NCI-H2107 (cell line): ENCODE measurements at places on chromosomes 16 and 17.
A peak's percentile ranks its signal among the peaks of the same experiment; 100 is the strongest.

GRCh38 chr16:51431517-51432241 lies 280.6 kb upstream of the SALL1 start:
- DNase-seq = peak; percentile 36

- no peak for DNase-seq
Observed at GRCh38 chr16:8740775-8741355, 56.6 kb downstream of the TMEM186 start.

GRCh38 chr17:2238432-2239169 lies 65.0 kb downstream of the SMG6 start:
- DNase-seq = no peak

DNA sequence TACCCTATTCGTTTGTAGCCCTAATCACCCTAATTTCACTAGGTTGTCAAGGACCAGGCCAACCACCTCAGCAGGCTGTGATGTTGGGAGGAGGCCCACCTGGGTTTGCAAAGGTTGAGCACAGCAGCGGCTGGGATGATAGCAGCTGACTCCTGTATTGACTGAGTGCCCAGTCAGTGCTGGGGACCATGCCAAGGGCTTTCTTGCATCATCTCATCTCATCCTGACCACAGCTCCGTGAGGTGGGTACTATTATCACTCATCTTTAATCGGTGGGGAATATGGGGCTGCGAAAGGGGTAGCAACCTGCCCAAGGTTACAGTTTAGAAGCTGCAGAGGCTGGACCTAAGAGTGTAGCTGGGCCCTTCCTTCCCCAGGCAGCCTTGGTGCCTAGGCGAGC lies 11.7 kb downstream of the ATPAF2 start:
- DNase-seq = no peak

DNA sequence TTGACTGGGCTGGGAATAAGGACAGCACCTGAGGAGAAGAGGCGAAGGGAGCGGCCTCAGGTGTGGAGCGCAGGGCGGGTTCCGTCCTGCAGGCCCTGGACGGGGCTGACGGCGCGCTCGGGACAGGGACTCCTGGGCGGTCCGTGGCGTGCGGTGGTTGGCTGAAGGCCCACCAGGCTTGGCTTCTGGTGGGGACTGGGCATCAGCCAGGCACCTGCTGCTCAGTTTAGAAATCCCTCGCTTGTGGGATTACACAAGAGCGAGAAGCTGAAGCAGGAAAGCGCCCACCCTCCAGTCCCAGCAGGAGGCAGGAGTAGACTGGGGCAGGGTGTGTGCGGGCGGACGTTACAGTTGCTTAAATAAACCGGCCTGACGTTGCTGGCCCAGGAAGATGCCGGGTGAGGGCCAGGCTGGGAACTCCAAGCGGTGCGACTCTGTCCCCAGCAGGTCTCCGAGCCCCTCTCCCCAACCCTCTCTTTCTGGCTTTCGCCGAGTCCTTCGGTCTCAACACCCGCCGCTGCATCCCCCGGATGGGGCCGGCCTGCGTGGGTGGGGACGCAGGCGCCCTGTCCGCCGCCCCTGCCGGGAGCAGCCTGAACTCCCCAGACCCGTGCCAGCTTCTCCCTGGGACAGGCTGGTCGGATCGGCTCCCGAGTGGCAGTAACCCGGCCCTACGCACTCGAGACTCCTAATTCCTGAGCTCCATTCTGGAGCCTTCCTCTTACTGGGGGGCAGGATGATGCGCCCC lies 639 bp downstream of the MIF4GD start:
- DNase-seq = no peak

- DNase-seq = no peak
Observed at GRCh38 chr16:66304961-66305360, 61.5 kb upstream of the CDH5 start.

- no peak for DNase-seq
Observed at GRCh38 chr17:77407321-77408277, 266.8 kb downstream of the SEC14L1 start.

GRCh38 chr17:72119077-72119872 lies 1.5 kb upstream of the SOX9 start:
- no peak for DNase-seq

DNA sequence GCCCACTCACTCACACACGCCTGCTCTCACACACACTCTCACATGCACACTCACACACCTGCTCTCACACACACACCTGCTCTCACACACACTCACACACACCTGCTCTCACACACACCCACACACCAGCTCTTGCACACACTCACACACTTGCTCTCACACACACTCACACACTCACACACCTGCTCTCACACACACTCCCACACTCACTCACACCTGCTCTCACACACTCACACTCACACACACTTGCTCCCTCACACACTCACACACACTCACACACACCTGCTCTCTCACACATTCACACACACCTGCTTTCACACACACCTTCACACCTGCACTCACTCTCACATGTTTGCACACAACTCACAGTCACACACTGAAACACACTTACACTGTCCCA lies 4.0 kb downstream of the CD300H start:
- no peak for DNase-seq

DNA sequence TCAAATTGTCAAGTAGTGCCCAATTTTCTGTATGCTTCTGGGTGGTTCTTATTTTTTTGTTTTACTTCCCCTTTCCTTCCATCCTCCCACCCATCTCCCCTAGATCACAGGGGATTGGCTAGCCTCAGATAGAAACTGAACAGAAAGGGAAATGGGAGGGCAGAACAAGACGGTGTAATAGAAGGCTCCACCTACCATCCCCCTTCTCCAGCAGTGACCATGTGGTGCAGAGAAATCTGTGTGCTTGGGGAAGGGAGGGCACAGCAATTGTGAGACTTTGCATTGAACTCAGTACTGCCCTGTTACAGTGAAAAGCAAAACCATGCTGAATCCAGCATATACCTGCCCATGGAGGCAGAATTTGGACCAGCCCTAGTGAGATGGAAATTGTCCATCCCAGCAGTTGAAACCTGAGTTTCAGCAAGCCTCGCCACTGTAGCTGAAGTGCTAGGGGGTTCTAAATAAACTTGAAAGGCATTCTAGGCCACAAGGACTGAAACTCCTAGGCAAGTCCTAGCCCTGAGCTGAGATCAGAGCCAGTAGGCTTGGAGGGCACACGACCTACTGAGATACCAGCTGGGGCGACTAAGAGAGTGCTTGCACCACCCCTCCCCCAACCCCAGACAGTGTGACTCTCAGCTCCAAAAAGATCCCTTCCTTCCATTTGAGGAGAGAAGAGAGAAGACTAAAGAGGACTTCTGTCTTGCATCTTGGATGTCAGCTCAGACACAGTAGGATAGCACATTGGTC lies 5.2 kb downstream of the SLFN11 start:
- DNase-seq = no peak

- no peak for DNase-seq
Observed at GRCh38 chr17:32157225-32157624, 14.9 kb downstream of the RHOT1 start.

- DNase-seq = no peak
Observed at GRCh38 chr16:4626396-4626795, 1.8 kb downstream of the MGRN1 start.

GRCh38 chr17:42311240-42312034 lies 23.1 kb downstream of the STAT5A start:
- DNase-seq = peak; percentile 62

DNA sequence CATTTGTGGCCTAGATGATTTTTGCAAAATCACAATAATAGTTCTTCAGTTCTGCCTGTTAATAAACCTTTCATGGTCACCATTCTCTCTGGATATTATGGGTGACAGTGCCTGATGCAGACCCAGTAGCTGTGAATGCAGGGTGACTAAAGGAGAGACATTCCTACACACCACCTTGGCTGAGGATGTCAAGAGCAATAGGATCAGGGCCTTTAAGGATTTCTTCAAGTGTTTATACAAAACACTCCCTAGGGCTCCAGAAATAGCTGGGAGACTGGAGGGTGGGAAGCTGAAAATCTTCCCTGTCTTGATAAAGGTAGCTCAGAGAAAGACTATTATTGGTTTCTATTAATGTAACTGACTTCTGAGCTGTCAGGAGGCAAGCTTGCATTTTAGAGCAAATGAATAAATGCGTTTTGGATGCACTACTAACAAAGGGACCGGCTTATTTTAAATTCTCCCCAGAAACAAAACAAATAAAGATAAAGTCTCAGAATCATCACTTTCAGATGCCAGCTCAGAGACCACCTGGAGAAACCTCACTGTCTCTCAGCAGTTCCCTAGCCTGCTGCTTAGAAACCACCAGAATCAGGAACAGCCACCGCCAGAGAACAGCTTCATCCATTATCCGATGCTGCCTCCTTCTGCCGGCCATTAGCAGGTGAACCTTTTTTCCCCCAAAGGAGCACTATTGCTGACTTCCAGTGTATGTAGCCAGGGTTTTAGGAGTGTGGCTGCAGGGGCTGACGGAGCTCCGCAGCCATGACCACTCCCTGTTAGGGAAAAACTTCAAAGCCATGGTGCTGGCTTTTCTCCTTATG lies 171.4 kb upstream of the DYNLRB2 start:
- no peak for DNase-seq

GRCh38 chr16:82623241-82623640 lies 3.5 kb upstream of the CDH13 start:
- DNase-seq = no peak

GRCh38 chr16:56633535-56633934 lies 1.1 kb downstream of the MT1M start:
- DNase-seq = no peak

GRCh38 chr16:89050868-89051311 lies 42.8 kb upstream of the ACSF3 start:
- DNase-seq = no peak

DNA sequence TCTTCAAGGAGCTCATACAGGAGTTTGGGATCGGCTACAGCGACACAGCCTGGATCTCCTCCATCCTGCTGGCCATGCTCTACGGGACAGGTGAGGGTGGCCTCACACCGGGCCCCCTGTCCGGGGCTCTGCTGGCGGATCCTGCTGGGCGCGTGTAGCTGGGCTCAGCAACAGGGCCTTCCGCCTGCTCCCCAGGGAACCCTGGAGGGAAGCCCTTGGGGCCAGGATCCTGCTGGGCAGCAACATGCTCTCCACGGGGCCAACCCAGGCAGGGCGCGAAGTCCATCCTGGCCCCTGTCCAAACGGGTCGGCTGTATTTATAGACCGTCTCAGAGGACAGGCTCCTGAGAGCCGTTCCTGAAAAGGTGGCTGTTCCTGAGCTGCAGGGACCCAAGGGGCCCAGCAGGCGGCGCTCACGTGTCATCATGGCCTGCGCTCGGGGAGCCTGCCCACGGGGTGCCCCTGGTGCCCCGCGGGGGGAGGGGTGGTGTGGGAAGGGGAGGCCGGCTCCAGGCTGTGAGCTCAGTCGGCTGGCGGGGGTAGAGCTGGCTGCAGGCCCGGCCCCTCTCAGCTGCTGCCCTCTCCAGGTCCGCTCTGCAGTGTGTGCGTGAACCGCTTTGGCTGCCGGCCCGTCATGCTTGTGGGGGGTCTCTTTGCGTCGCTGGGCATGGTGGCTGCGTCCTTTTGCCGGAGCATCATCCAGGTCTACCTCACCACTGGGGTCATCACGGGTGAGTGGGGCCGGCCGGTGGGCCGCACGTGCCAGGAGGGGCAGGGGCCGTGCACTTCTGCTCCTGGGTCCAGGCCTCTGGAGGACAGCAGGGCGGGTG lies 7.5 kb downstream of the SLC16A3 start:
- peak; percentile 49 for DNase-seq

DNA sequence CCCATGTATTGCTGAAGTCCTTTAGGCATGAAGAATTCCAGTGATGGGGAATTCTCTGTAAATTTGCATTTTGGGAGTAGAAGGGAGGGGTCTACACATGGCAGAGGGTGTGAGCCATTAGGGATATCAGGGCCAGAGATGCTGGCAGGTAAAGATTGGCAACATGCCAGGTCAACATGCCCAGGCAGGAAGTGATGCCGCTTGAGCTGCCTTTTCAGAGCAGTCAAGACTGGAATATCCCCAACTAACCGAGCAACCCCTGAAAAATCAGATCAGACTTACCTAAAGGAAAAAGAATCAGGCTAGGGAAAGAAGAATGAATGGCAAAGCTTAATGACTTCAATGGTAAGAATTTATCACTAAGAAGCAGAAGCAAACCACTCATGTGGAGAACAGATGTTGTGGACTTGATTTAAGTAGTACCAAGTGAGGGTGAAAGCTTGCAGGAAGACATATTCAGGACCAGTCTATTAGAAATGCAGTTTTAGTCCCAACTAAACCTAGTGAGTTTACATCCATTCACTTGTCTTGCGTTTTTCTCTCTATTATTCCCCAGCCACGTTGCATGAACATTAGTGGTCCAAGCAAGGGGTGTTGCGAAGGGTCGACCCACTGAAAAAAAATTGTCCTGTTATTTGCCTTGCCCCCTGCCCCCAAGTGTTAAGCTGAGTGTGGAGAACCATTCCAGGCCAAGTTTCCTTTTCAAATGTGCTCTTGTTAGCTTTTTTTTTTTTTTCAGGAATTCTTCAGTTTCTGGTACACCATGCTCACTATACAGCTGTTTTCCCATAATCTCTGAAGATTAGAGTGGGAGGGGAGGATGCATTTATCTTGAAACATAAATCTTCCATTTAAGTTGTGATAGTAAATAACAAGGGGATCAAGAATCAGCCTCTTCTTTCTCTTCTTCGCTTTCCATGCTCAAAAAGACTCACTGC lies 105.2 kb downstream of the ABCA8 start:
- no peak for DNase-seq

GRCh38 chr17:57619061-57619937 lies 125.8 kb downstream of the CCDC182 start:
- DNase-seq = no peak

DNA sequence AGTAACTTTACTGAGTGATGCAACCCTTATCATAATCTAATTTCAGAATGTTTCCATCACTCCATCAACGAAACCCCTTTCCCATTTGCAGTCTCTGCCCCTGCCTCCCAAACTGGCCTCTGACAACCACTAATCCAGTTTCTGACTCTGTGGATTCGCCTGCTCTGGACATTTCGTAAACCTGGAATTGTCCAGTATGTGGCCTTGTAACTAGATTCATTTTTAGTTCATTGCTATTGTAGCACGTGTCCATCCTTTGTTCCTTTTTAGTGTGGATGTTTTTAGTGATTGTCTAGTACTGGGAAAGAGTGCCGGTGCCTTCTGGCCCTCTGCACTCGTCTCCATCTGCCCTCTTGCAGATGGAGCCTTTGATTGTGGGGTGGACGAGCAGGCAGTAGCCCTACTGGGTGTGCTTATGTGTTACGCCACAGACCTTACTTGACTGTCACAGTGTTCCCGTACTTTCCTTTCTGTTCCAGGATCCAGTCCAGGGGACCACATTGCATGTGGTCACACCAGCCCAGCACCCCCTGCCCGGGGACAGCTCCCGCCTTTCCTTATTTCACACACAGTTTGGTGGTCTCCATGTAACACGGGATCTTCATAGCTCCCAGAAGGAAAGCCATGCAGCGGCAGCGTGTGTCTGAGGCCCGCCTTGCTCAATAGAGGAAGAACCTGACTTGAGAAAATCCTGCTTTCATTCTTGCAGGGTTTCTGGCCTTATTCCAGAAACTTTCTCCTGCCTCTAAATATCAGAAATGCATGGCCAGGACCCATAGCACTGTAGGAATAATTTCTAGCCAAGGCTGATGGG lies 8.8 kb downstream of the KIAA0513 start:
- DNase-seq = no peak

- DNase-seq = no peak
Observed at GRCh38 chr17:33240362-33240761, 52.7 kb downstream of the ASIC2 start.

- no peak for DNase-seq
Observed at GRCh38 chr16:6949240-6949639, 383.4 kb upstream of the RBFOX1 start.

GRCh38 chr16:11950388-11950787 lies 8.5 kb upstream of the NPIPB2 start:
- no peak for DNase-seq

- DNase-seq = no peak
Observed at GRCh38 chr16:57513371-57514102, 22.8 kb downstream of the CCDC102A start.

- no peak for DNase-seq
Observed at GRCh38 chr16:65782611-65783600, 583.6 kb upstream of the CDH5 start.
